ENCODE measurements at places on chromosomes 12 and 14.

GRCh38 chr12:65640489-65640901 lies 183.8 kb upstream of the HMGA2 start:
- DNase-seq = peak; percentile 83

- no peak for DNase-seq
These were observed 920.5 kb downstream of the NRXN3 start for GRCh38 chr14:79090641-79091180.

- DNase-seq = peak; percentile 98
These were observed 514 bp upstream of the ATXN2 start for GRCh38 chr12:111599453-111600204.

DNA sequence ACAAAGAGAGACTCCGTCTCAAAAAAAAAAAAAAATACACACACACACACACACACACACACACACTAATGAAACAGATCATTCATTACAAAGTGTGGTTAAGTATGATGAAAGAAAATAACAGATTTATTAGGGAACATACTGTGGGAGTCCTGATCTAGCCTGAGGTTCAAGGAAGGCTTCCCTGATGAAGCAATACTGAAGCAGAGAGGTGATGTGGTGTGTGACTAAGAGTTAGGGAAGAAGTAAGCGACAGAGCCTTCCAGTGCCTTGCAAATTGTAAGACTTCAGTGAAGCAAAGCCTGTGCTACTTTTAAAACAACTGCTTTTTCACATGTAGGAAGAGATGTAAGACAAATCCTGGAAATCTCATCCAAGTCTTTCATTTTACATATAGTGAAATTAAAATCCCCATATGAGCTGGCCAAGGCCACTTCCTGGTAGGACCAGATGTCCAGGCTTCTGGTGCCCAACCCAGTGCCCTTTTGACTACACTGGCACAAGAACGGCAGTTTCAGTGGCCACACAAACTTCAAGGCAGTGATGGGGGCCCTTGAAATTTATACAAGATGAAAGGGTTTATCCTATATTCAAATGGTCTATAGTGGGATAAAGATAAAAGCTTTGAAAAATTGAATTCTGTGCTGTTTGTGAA lies 86.2 kb downstream of the STON2 start:
- peak; percentile 4 for DNase-seq

- DNase-seq = no peak
These were observed 14.2 kb downstream of the SEL1L start for GRCh38 chr14:81519200-81520011.

- no peak for DNase-seq
These were observed 23.6 kb upstream of the RDH16 start for GRCh38 chr12:56980941-56981530.

DNA sequence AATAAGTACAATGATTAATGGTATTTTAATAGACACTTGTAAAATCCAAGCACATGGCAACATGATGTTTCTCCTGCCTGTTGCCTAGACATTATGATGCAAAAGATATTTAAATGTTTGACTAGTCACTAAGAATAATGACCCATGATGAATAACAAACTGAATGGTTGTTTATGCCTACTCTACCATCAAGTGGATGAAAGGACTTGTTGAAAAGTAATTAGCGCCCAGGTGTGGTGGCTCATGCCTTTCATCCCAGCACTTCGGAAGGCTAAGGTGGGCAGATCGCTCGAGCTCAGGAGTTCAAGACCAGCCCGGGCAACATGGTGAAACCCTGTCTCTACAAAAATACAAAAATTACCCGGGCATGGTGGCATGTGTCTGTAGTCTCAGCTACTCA lies 30.7 kb downstream of the KIF21A start:
- DNase-seq = no peak

DNA sequence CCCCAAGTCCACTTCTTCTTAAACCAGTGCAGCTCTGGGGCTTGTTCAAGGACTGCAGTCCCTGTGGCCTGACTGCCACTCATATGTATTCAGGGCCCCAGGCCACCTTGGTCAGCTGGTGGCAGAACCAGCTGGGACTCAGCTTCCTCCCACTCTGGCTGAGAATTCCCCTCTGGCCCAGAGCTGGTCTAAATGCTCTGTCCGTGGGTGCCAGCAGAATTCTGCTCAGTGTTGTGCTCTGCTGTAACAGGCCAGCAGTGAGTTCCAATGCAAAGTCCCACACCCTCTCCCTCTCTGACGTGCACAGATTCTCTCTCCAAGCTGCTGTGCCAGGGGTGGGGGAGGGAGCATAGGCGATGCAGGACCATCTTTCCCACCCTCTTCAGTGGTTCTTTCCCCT lies 210.4 kb upstream of the RGS6 start:
- DNase-seq = no peak

DNA sequence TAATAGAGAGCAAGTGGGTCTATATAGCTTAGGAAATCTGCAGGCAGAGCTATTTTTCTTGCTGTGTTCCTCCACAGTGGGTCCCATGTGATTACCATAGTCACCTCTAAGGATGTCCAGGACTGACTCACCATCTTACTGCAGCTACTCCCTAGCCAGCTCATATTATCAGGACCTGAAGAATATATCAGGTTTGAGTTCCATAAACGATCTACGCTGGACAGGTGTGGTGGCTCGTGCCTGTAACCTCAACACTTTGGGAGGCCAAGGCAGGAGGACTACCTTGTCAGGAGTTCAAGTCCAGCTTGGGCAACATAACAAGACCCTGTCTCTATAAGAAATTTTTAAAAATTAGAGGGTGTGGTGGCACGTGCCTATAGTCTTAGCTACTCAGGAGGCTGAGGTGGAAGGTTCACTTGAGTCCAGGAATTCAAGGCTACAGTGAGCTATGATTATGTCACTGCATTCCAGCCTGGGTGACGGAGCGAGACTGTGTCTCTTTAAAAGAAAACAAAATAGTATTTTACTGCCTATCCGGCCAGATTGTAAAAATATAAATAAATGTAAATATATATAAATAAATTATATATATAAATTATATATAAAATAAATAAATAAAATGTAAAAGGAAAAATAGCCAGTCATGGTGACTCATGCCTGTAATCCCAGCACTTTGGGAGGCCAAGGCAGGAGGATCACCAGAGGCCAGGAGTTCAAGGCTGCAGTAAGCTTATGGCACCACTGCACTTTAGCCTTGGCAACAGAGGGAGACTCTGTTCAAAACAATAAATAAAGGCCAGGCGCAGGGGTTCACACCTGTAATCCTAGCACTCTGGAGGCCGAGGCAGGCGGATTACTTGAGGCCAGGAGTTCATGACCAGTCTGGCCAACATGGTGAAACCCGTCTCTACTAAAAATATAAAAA lies 6.9 kb upstream of the SPRYD4 start:
- DNase-seq = peak; percentile 70

GRCh38 chr14:67541448-67542387 lies 8.6 kb downstream of the PLEKHH1 start:
- DNase-seq = no peak

- DNase-seq = no peak
These were observed 57.7 kb downstream of the ATP2A2 start for GRCh38 chr12:110338754-110339153.

DNA sequence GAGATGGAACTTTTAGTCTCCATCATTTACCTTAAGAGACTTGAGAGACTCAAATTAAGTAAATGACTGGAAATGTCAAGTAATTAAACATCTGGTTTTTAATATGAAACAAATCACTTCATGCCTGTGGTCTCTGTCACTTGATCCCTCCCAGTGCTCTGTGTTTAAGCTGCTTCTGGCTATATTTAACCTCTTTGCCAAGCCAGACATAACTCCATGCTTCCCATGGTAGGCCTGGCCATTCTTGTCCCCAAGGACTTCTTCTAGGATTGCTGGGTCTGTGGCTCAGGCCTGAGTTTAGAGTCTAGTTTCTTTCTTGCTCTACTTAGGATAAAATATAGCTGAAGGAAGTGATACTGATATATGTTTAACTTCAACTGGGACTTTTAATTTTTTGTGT lies 1013.6 kb downstream of the FLRT2 start:
- no peak for DNase-seq

DNA sequence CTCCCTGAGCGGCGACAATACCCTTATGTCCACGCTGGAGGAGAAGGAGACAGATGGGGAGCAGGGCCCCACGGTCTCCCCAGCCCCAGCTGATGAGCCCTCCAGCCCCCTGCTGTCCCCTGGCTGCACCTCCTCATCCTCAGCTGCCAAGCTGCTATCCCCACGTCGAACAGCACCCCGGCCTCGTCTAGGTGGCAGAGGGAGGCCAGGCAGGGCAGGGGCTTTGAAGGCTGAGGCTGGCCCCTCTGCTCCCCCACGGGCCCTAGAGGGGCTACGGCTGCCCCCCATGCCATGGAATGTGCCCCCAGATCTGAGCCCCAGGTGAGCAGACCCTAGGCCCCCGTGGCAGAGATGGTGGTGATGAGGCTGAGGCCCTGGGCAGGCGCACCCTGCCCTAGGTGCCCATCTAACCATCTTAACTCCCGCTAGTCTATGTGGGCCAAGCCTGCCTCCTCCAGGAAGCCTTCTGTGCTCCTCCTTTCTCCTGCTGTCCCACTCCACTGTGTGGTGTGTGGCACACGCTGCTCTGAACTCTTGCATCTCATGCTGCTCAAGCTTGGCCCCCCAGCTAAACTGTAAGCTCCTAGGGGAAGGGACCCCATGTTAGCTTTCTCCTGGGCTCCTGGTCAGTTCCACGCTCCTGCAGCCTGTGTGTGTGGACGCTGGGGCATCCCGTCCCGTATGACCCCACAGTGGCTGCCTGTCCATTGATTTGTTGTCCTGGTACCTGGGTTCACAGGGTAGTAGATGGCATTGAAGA lies 12.1 kb downstream of the MCRS1 start:
- DNase-seq = no peak

DNA sequence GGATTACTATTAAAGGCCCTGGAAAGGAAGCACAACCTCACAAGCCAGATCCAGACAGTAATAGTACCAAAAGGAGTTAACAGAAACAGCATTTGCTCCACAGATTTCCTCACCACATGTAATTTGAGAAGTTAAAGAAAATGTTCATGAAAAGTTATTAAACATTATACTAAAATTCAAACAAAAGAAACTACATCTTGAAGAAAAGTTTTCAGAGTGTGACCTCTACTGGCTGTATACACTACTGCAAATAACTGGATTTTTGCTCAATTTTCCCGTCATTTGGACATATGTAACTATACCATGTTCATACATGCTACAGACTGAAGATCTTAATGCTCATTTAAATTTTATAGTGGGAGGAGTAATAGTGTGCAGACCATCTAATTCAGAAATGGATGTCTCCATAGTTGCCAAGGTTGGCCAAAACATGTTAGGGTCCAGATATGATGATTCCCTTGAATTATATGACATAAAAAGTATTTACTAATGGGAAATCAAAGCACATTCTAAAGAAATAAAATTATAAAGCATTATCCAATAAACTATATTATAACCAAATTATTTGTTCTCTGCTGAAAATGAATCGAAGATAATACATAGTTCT lies 5.6 kb downstream of the KRR1 start:
- DNase-seq = peak; percentile 27

DNA sequence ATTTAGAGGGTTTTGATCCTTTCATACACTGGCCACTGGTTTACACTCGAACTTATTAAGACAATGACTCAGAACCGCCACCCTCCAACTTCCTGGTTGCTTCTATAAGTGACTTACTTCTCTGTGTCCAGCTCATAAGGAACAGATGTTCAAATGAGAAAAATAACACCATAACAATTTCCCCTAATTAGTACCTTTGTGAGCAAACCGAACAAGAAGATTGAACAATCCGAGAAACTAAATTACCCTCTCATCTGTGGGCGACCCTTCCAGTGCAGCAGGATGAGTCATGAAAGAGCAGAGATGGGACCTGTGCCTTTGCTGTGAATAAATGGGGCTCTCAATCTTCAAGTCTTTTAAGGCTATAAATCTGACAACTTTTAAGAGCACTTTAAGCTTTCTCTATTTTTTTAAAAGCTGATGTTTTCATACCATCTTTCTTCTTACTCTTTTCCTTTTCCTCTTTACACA lies 146.8 kb upstream of the RASSF8 start:
- peak; percentile 39 for DNase-seq

- no peak for DNase-seq
These were observed 291.4 kb upstream of the OR4E1 start for GRCh38 chr14:21965042-21965441.

- DNase-seq = no peak
These were observed 46.0 kb upstream of the HIF1A start for GRCh38 chr14:61649283-61649682.

- DNase-seq = no peak
These were observed 260.0 kb downstream of the ACSS3 start for GRCh38 chr12:81337886-81338285.

GRCh38 chr14:53265025-53265424 lies 111.9 kb upstream of the DDHD1 start:
- DNase-seq = no peak

DNA sequence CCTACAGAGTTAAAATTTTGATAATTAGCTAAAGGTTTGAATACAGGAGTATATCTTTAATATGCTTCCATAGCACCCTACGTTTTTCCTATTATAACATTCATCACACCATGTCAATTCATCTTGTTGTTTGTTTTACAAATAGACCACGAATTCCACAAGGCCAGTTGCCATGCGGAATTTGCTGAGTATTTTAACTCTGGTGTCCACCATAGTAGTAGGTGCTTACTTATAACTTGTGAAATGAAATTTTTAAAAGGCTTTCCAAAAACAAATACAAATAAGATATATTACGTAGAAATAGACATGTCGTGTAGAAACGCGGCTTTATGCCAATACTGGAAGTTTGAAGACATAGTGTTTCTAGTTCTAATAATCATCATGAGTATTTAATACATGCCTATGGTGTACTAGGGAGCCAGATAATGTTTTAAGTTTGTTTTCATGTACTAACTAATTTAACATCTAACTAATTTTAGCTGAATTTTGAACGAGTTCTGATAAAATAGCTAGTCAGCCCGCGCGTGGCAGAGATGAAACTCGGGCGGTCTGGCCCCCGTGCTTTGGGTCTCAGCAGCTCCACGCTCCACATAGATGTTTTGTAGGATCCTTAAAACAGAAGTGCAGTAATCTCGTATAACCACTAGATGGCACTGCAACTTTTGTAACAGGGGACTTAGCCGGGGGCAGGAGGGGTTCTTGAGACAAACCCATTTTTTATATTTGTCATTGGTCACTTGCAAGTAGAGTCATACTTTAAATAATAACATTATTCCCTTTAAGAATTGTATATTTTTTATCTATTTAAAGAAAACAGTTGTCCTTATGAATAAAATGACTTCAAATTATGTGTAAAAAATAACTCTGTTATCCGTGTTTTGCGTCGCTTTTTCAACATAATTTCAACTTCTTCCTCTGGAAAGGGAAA lies 10.2 kb downstream of the CD69 start:
- DNase-seq = peak; percentile 37

GRCh38 chr12:65287426-65287825 lies 8.9 kb downstream of the MSRB3 start:
- no peak for DNase-seq

GRCh38 chr12:99984271-99985128 lies at the start of gene ANKS1B:
TSS of gene ANKS1B (minus strand) at chr12:99984936. CDS start at chr12:99984237, 699 bp downstream.
- DNase-seq = peak; percentile 50

GRCh38 chr12:109932878-109933503 lies 32.9 kb downstream of the TCHP start:
- no peak for DNase-seq

DNA sequence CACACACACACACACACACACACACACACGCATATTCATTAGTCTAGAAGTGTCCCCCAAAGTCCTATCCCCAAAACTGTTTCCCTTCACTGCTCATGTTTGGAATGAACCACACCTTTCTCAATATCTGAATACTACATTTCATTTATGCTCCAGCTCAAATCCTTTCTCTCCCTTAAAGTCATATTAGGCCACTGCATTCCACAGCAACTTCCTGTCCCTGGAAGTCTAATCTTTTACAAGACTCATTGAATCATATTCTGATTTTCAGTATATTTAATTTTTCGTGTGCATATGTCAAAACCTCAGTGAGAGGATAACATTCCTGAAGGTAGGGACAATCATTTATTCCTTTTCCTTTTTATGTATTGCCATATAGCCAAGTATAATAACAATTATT lies 155.6 kb upstream of the LMNTD1 start:
- DNase-seq = no peak
